Glomerular endothelial cell (primary cell): ENCODE measurements at places on chromosomes 7 and 10. TPM values are rescaled to one million over a fixed set of nuclear protein-coding genes. Genes with fewer than 3 reads are reported as not detected.

MOGAT3 gene
- total RNA-seq: not detected in 2 replicates

GNGT1 gene
- not detected in 2 replicates for total RNA-seq

PLPP4 gene
- 3.9 and 11.1 TPM in 2 replicates for total RNA-seq

FAM25C gene
- total RNA-seq: not detected in 2 replicates

CPED1 gene
- 2.0 and 2.3 TPM in 2 replicates for total RNA-seq
